ENCODE measurements at places on chromosomes 7 and 10. TPM values are rescaled to one million over a fixed set of nuclear protein-coding genes. Genes with fewer than 3 reads are reported as not detected.

DNA sequence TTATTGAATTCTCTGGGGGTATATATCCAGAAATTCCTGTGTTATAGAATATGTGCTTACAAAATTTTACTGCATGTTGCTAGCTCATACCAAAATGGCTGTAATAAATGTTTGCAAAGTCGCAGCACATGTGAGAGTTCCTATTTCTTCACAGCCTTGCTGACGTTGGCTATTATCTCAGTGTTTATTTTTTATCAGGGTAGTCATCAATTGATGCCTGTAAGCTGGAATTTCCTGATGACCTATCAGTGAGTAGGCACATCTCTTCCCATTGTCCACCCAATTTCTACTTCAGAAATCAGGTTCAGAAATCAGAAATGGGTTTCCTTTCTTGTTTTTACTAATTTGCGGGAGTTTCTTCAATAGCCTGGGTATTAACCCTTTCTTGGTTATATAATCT lies 268.1 kb upstream of the FZD8 start:
- DNase-seq: peak; percentile 6

- DNase-seq: no peak
Measured at GRCh38 chr7:105218215-105218614, 170.5 kb downstream of the SRPK2 start.

- DNase-seq: no peak
Measured at GRCh38 chr10:92758594-92758993, 68.8 kb downstream of the HHEX start.

GRCh38 chr10:60595852-60596251 lies 182.4 kb upstream of the CDK1 start:
- no peak for DNase-seq

- no peak for DNase-seq
Measured at GRCh38 chr7:52961084-52961483, 74.3 kb upstream of the POM121L12 start.

DNA sequence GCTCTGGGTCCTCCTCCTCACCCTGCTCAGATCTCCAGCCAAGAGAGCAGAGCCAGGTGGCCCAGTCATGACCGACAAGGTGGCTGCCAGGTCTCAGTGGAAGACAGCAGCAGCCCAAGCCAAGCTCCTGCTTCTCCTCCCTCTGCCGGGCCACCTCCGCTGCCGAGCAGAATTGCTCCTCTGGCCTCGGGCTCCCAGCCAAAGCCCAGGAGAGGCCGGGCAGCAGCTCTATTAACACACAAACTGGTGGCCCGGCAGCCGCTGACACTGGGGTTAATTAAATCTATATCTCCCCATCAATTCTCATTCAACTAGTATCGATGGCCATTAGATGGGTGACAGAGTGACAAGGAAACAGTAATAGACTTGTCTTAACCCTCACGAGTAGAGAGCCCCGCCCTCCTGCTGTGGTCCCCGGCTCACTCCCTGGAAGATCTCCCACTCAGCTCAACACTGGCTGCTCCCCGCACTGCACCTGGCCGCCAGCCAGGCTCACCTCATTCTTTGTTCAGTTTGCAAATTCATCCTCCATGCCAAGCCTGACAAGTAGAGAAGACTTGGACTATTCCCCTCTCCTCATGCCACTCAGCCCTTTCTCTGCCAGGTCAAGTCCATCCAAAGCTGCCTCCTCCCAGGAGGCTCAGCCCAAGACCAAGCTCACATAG lies 74.1 kb upstream of the UNC5B start:
- no peak for DNase-seq

Gene PLXNA4
- not detected for total RNA-seq

GRCh38 chr7:76065016-76065612 lies 17.2 kb downstream of the MDH2 start:
- no peak for DNase-seq

Gene GUSB
- total RNA-seq: 45.4 TPM

Gene ZNHIT1
- total RNA-seq: 116 TPM

DNA sequence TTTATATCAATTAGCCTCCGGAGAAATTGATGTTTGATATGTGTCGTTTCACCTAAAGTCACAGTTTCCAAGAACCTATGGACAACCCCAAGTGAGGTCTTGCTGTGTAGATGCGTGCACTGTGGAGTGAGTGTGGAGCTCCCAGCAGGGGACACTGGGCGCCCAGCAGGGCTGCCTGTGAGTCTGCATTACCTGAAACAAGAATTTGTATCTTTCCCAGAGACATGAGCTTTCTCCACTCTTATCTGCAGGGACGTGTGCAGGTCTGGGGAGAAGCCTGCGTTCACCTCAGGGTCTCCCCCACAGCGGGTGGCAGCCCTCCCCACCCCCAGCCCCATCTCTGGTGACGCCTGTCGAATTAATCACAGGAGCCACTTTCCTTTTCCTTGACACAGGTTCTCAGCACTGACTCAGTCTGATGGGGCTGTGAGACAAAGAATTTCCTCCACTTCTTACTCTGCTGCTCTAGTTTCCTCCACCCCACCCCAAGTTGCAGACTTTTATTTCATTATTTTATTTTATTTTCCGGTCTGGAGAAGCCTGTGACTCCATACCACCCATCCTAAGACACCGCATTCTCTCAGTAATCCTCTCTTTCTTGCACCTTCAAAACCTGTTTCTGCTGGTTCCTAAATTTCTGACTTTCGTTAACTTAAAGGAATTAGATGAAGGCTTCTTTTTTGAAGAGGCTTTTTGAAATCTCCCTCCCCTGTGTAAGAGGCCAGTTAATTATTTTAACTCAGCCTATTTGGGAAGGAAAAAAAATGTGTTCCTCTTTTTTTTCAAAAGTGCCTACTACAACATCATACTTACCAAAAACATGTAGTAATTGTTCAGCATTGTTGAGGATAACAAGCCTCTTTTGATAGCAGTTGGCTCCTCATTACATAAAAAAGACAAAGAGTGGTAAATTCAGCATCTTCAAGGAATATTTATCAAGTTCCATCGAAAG lies 17.0 kb upstream of the INSIG1 start:
- DNase-seq: no peak

DNA sequence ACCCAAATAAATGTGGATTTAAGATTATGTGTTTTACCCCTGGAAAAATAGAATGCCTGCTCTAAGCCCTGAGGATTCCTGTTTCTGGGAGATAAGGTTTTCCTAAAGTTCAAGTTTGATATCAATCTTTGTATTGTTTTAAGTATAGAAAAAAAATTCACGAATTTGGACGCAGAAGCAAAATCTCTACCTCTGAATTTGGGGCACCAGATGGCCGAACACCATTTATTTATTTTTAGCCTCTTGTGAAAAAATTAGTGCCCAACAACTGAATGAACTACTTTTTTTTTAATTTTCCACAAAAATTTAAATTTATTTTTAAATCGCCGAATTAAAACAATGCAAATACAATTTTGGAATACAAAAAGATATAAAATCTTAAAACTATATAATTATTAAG lies 128.1 kb upstream of the SP4 start:
- no peak for DNase-seq

Gene SCART1
- total RNA-seq: 1.0 TPM

Gene PRF1
- total RNA-seq: not detected

DNA sequence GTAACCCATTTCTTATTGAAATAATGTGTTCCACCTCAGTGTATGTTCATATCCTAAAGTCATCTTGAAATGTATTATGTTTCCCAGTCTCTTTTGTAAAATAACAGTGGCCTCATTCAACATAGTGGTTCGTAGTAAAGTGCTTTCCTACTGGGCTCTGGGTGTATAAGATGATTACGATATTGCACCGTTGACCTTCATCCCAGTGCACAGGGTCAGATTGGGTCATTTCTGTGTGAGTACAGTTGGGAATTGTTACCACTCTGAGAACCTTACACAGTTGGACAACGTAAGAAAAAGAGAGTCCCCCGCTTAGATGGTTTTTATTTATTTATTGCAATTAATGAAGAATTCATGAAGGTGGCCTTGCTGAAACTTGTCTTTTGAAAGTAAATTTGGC lies 135.6 kb downstream of the CHN2 start:
- DNase-seq: no peak

- peak; percentile 93 for DNase-seq
Measured at GRCh38 chr7:76352193-76352592, 6.6 kb downstream of the YWHAG start.

DNA sequence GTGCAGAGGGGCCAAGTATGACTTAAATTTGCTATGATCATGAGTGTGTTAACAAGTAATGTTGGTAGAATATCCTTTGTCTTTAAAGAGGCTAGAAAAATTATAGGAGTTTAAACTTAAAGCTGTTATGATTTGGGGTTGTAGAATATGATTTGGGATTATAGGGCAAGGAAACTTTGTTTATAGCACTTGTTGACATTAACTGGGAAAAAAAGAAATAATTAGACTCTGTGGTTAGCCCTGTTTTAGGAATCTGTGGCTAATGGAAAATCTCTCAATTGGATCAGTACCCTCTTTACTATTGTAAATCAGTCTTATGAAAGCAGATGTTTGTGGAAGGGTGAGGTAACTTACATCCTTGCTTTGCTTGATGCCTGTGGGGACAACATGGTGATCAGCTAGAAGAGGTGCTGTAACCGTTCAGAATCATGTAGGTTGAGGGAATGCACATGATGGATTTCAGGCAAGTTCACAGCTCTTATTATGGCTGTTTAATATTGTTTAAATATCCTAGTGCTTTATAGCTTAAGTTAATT lies 11.1 kb downstream of the ING3 start:
- DNase-seq: no peak

DNA sequence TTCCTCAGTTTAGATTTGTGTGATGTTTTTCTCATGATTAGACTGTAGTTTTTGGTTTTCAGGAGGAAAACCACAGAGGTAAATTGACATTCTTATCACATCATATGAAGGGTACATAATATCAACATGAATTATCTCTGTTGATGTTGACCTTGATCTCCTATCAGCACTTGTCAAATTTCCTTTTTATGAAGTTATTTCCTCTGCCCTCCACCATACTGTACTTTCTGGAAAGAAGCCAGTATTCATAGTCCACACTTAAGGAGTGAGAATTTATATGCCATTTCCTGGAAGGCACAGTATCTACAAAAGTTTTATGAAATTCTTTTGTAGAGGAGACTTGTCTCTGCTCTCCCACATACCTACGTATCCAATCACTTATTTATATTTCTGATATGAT lies 807.2 kb upstream of the MBL2 start:
- no peak for DNase-seq

DNA sequence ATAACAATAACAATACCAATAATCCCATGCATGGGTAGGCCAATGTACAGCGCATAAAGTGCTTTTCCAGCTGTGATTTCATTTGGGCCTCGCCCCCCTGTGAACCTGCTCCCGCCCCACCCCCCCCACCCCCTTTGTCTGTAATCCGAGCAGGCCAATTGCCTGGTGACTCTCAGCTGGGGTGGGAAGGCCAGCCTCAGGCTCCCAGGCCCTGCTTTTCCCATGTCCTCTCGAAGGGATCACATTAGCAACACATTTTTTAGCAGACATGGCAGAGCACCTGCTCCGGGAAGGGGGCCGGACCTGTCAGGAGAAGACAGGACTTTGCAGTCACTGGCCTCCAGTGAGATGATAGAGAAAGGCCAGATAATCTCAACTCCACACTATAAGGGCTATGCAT lies 439.3 kb downstream of the RPS24 start:
- DNase-seq: no peak

DNA sequence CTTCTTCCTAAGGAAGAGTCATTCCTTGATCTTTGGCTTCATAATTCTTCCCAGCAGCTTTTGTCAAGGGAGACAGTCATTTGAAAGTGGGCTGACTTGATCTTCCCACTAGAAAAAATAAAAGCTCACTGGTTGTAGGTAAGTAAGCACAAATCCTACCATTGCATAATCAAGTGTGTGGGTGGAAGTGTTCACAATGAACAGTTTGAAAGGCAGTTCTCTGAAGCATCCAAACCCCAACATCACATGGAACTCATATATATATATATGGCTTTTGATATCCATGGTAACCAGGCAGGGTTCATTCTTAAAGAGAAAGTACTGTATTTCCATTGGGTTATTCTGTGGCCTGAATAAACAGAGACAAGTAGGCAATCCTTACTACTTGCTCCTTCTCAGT lies 51.6 kb downstream of the ARMH3 start:
- DNase-seq: peak; percentile 43

DNA sequence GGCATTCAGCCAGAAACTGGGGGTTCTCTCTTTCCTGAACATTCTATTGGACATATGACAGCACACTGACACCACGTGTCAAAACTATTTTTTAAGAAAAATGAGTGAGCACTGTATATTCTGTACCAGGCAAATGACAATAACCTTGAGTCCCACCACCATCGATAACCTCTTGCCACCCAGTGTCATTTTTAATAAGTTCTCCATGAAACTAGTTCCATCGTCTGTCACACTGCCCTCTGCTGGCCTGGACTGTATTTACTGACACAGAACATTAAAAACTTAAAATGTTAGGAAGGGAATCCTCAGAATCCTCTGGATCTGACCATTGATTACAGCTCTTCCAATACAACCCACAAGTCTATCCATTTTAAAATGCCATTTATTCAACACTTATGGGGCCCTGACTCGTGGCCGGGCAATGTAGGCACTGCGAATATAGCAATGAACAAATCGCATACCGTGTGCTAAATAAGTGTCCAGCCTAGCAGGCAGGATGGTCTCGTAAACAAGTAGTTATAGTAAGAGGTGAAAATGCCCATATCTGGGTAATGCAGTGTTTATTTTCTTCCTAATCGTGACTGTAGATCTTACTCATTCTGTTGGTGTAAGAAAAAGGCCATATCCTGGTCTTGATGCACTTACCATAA lies 35.9 kb upstream of the CACNB2 start:
- peak; percentile 36 for DNase-seq

GRCh38 chr10:22427101-22427500 lies 81.8 kb downstream of the SPAG6 start:
- DNase-seq: peak; percentile 53

Gene SLC35B4
- 25.8 TPM for total RNA-seq

DNA sequence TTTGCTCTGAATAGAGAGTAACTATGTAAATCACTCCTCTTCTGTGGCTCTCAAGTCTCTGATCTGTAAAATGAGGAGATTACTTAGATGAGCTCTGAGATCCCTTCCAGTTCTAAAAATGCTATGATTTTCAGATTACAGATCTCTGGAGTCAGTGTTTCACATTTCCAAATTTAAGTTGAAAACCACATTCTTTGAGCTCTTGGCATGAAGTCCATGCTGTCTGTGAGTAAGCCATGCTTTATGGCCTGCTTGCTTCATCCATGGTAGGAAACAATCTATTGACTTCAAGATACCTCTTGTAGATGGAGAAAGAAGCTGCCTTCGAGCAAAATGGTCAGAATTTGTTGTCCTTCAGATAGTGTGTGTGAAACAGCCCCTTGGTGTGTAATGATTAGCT lies 64.9 kb downstream of the CELF2 start:
- DNase-seq: peak; percentile 11

Gene GRM3
- total RNA-seq: not detected

DNA sequence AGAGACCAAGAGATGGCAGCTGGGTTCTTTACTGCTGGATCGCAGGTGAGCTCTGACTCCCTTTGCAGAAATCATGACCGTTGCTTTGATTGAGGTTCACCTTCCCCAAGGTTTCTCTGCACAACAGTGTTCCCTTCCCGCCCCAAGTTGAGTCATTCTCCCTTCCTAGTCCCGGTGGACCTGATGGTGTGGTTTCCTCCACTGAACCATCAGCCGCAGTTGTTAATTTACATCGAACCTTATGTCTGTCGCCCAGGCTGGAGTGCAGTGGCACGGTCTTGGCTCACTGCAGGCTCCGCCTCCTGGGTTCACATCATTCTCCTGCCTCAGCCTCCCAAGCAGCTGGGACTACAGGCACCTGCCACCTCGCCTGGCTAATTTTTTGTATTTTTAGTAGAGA lies 5.8 kb downstream of the ZSCAN25 start:
- DNase-seq: peak; percentile 27

GRCh38 chr7:56023500-56023899 lies 27.7 kb downstream of the PSPH start:
- DNase-seq: no peak

GRCh38 chr7:7151285-7151684 lies 31.1 kb upstream of the C1GALT1 start:
- DNase-seq: no peak
